ENCODE measurements at places on chromosomes 3 and 15.

DNA sequence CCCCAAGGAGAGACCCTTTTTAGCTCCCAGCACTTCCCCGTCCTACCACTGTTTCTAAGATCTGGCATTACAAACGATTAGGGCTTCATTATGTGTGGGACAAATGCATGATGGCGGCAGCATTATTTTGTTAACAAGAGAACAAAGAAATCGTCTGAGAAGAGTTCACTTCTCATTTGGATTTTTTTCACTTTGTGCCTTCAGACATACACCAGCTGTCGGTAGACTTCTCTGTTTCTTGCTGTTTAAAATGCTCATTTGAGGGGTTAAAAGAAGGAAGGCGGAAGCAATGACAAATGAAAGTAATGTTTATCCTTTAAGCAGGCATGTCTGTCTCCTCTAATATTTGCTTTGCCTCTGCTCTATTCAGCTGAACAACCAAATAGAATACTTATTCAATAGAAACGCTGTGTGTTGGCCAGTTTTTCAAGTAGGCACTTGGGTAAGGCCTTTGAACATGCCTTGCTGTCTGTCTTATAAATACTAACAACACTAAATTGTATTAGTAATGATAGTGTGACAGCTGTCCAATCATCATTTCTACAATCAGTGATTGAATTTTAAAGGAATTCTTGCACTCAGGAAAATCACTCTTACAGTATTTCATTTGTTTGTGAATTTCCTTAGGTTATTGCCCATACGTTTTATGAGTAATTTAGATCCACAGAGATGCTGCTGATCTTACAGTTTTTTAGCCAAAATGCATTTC lies 382.4 kb downstream of the IL5RA start:
- DNase-seq = no peak

GRCh38 chr3:155391551-155391958 lies 98.1 kb upstream of the STRIT1 start:
- DNase-seq = no peak

DNA sequence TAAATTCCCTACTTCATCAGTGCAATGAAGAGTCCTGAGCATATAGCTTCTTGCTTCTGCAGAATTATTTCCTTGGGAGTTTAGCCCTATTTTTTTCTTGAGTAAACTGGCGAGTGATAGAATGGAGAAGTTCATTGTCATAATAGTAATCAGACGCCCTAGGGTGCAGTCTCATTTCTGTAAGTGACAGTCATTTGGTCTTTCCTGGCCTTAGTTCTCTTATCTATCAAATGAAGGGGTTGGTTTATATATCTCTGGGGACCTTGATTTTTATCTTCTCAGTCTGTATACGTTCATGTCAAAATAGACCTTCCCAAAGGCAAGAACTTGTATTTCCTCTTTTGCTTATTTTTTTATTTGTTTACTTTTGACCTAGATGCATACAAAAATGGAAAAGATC lies 9.9 kb upstream of the ALPK3 start:
- DNase-seq = no peak

- DNase-seq = no peak
Observed at GRCh38 chr3:49648354-49649019, 25.7 kb upstream of the APEH start.

- DNase-seq = no peak
Observed at GRCh38 chr15:66670175-66670574, 31.9 kb upstream of the SMAD6 start.

DNA sequence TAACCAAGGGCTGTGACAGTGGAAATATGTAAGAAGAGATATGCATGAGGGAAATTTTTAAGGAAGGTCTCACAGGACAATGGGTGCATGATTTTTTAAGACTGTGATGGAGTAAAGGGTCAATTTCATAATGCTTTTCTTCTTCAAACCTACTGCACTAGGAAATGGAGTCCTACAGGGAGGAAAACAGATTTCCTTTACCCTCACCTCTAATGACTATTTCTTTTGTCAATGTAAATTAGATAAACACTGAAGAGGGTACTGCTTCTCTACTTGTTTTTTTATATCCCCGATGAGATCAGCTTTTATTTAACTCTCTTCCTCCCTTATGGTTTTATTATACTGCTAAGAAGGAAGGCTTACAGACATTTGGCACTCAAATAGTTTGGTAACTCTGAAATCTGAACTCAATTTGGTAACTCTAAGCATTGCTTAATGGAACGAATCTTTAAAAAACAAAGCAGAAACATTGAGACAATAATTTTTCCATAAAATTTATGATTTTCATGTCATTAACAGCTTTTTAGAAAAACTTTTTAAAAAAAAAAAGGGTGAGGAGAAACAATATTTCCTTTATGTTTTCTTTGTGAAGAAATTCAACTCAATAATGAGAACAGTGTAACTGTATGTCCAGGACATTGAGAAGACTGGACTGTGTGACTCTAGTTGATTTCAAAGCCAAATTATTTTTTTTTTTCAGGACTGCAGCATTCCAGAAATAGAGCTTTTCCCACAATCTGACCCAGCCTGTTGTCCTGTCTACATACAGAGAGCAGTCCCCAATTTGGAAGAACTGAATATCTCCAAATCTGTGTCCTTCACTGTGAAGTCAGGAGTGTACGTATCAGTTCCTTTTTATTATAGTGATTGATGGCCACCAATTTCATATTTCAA lies 64.4 kb downstream of the CRYBG3 start:
- DNase-seq = no peak

DNA sequence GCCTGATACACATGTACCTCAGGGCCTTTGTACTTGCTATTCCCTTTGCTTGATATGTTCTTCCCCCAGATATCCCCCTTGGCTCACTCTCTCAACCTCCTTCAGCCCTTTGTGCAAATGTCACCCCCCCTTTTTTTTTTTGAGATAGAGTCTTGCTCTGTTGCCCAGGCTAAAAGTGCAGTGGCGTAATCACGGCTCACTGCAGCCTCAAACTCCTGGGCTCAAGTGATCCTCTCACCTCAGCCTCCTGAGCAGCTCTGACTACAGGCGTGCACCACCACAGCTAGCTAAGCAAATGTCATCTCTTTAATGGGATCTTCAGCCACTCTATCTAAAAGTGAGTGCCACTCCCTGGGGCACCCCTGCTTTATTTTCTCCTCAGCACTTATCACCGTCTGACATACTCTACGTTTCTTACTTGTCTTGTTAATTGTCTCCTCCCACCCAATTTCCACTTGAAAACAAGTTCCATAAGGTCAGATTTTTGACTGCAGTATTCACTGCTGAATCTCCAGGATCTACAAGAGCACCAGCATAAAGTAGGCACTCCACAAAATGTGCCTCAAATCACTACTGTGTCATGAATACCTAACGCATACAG lies 14.6 kb downstream of the IP6K2 start:
- DNase-seq = no peak

GRCh38 chr3:100149713-100150415 lies 35.6 kb upstream of the FILIP1L start:
- DNase-seq = no peak

DNA sequence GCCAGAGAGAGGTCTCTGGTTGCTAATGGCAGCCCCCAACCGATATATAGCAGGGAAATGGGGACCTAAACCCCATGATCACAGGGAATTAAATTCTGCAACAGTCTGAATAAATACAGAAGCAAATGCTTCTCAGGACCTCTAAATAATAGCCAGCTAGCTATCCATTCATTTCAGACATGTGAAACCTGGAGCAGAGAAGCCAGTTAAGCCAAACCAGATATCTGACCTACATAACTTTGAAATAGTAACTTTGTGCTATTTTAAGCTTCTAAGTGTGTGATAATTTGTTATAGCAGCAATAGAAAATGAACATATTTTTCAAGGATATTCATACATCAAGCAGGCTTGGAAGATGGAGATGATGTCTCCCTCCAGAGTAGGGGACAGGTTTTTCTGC lies 1062.9 kb upstream of the CADM2 start:
- DNase-seq = no peak

DNA sequence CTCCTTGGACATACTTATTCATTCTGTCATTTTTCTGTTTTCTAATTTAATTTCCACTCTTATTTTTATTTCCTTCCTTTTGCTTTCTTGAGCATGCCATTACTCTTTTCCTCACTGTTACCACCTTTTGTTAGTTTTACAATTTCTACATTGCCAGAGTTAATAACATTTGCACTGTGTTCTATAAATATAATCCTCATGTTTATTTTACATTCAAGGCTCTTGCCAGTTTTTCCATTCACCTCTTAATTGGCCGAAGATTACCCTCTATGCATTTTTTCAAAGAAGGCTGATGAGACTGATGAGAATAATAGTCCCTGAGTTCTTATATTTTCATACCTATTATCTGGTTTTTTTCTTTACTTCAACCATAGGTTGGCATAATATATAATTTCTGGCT lies 10.5 kb downstream of the BTD start:
- DNase-seq = no peak

DNA sequence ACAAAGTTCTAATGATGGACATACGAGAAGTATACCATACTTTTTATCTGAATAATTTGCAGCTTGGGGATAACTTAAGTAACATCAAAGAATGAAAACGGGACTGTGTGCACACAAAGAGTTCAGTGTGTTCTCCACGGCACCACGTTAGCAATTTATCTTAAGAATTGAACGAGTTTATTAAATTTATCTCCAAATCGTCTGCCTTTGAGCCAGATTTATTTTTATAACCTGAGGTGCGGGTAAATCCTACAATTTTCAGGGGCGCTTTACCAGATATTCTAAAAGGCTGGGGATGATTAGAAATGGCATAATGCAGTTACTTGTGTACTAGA lies 3.5 kb downstream of the CHD2 start:
- DNase-seq = no peak

- DNase-seq = no peak
Observed at GRCh38 chr3:114307222-114307830, 13.5 kb downstream of the TIGIT start.

GRCh38 chr3:170189398-170190256 lies 8.1 kb upstream of the PHC3 start:
- no peak for DNase-seq

GRCh38 chr3:162487138-162487537 lies 990.5 kb downstream of the OTOL1 start:
- no peak for DNase-seq

- DNase-seq = no peak
Observed at GRCh38 chr3:36013425-36013824, 366.9 kb upstream of the STAC start.

GRCh38 chr15:52462806-52463360 lies 65.8 kb downstream of the MYO5A start:
- DNase-seq = no peak

DNA sequence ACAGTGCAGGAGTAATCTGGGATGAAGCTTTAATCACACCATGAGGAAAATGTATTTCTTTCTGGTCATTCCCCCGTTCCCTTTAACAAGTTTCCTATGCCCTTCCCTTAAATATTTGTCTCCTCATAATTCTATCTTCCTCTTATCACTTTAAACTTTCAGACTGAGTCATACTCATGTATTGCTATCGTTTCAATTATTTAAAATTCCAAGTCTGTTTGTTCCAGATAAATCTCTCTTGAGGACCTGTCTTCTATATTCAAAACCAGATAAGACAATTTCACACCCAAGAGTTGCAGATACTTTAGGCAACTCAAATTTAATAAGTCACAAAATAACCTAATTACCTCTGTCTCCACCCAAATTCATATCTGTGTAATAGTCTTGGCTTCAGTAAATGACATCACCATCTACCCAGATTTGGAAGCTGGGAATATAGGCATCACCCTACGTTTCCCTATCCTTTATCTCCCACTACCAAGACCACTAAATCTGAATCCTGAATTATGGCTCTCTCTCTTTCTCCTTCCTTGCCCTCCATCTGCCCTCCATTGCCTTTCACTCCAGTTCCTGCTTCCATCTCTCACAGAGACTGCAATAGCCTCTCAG lies 220.1 kb downstream of the PYDC2 start:
- DNase-seq = no peak

DNA sequence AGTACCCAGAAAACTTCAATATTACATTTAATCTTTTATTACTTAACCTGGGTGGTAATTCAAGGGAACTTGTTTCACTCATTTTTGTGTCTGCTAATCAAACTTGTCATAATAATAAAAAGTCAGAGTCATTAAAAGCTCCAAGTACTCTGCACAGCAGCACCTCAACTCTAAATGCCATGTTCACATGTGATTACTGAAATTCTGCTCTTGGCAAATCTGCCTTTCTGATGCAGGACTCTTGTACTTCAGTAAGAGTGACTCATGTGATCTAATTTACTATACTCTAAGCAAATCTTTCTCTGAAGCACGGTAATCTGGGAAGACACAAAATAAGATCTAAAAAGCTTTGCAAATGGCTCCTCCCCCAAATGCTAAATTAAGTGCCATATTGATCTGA lies 6.4 kb downstream of the ROBO1 start:
- no peak for DNase-seq

DNA sequence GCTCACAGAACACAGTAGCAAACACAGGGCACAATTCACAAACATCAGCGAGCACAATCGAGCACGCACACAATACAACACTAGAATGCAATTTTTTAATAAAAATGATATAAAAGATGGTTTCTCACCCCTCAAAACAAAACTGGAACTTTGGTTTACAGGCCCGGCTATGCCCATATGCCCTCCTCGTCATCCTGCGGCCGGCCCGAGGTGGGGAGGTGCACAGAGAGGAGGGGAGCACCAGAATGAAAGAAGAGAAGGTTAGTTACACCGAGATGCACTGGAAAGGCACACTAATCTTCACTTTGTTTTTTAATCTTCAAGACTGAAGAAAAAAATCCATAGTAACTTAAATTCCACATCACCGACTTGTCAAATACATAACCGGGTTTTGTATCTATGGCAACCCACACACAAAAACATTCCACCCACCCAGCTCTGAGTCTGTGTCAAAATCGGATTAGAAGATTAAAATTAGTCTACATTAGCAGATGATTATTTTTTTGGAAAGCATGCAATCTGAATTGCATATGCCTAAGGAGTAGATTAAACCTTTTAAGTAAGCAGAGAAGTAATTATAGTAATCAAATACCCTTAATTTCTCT lies 196.7 kb upstream of the WNT5A start:
- no peak for DNase-seq

- DNase-seq = no peak
Observed at GRCh38 chr3:46737329-46737731, 19.7 kb upstream of the PRSS50 start.

Measured in renal pelvis (tissue), 12 donors.